ENCODE measurements at places on chromosomes 5 and 9.
A peak's percentile ranks its signal among the peaks of the same experiment; 100 is the strongest.

DNA sequence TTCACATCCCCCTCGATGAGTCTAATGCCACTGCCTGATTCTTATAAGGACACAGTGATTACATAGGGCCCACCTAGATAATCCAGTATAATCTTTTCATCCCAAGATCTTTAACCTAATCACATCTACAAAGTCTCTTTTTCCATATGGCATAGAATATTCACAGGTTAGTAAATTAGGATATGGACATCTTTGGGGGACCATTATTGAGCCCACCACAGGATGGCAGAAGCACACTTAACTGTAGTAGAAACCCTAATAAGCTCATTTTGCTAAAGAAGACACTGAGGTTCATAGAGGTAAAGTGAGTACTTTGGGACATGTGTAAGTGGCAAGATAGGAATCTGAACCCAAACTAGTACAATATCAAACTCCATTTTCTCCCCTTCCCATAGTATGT, 38.9 kb downstream of the ASTN2 start:
- no peak for DNase-seq

DNA sequence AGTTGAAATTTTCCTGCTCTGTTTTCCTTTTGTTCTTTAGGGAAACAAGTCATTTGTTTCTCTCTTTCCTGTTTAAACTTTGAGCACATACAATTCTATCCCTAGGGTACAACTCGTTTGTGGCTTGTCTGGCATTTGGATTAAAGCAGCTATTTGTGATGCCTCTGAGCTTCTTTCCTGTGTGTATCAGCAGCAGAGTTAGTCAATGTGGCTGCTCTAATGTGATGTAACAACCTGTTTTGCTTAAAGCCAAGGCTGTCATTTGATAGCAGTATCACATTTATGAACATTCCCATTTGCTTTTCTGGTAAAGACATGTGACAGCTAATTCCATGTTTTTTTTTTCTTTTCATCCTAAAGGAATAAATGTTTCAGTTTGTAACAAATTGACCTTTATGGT, 314.3 kb upstream of the CHD1 start:
- no peak for DNase-seq

- no peak for DNase-seq
Measured at GRCh38 chr5:92633875-92634487, 947.0 kb downstream of the NR2F1-AS1 start.

DNA sequence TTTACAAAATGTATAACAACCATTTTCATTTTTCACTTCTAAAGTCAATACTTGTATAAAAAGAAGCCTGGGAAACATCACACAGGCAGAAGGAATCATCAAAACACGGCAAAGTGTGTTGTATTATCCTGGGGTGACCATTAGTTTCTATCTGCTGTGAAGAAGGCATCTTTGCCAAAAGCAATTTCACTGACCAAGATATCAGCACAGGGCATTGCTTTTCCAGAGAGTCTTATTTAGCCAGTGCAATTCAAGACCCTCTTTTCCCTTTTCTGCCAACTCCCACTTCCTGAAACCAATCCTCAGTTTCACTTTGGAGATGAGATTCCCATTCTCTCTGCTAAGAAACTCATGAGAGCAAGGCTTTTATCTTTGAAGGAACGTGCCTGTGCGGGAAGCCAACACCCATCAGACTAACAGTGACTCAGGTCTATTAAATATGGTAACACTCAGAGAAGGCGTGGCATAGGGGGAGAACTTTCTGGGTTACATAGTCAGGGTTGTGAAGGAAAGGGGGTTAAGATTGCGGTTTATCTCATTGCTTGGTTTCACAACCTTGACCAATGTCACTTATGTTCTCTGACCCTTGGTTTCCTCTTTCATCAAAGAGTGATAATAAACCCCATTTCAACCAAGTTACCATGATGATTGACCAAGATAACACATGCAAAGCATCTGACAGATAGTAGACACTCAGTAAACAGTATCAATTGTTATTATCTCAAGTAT, 666.9 kb upstream of the KLF4 start:
- DNase-seq: no peak

- no peak for DNase-seq
Measured at GRCh38 chr9:72044095-72044494, 16.3 kb downstream of the C9orf57 start.

- no peak for DNase-seq
Measured at GRCh38 chr9:112352209-112352608, 18.8 kb upstream of the PTBP3 start.

- no peak for DNase-seq
Measured at GRCh38 chr9:136430588-136431234, 8.9 kb downstream of the INPP5E start.

DNA sequence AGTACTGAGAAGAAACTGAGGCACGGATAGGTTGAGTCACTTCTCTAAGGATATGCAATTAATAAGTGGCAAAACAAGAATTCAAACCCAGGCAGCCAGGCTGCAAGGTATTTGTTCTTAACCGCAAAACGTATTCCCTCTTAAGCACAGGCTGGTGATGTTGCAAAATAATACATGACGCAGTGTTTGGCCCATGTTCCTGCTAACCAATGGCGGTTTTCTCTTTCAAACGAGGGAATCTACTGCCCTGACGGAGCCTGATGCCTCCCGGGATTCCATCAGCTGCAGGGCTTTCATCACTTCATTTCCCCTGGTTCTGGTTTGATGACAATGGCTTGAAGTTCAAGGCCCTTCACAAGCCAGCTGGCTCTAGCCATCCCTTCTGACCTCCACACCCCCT, 154.8 kb downstream of the SLIT3 start:
- no peak for DNase-seq

DNA sequence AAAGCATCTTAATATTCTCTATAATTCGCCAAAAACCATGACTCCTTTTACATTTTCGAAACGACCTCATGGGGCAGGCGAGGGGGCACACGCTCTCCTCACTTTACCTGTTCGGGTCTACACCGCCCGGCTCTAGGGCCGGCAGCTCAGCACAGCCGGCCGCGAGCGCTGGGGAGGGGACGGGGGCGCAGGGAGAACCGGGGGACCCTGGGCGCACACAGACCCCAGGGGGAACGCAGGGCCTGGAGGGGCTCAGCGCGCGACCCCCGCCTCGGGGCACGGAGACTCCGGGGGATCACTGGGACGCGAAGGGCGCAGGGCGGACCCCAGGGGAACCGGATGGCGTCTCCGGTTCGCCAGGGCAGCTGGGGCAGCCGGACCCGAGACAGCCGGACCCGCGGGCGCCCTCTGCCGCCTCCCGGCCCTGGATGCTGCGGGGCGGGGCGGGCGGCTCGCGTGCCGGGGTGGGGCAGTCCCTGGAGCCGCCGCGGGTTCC, at the start of gene AHRR:
Gene AHRR, plus strand, starts transcription at position 485 of the 496 bp plus-strand sequence. CDS start 22,189 bp downstream, outside the sequence.
- peak; percentile 48 for DNase-seq

DNA sequence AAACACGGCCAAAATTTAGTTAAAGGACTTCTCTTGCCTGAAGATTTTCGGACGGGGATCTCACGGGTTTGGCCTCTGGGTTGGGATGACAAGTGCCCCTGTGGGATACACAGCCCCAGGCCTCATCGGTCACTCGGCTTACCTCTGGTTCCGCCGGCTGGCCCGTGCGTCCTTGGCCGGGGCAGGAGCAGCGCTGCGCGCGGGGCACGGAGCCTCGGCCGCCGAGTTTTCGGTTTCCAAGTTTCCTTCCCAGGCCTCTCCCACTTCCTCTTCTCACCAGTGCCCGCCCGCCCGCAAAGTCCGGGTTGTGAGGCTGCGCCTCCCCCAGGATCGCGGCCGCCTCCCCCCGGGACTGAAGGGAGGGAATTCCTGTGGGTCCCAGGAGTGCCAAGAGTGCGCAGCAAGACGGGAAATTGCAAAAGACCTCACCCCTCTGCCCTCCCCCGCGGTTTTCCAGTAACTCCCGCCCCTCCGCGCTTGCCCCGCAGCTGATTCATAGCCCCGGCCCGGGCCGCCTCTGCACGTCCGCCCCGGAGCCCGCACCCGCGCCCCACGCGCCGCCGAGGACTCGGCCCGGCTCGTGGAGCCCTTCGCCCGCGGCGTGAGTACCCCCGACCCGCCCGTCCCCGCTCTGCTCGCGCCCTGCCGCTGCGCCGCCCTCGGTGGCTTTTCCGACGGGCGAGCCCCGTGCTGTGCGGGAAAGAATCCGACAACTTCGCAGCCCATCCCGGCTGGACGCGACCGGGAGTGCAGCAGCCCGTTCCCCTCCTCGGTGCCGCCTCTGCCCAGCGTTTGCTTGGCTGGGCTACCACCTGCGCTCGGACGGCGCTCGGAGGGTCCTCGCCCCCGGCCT, at the start of gene OSMR:
Gene OSMR, plus strand, starts transcription at position 487 of the 853 bp plus-strand sequence. CDS start 23,033 bp downstream, outside the sequence.
- DNase-seq: no peak

GRCh38 chr9:130189840-130190239, 17.6 kb downstream of the NCS1 start:
- no peak for DNase-seq
